ENCODE measurements at places on chromosomes 2 and 18.

- no peak for DNase-seq
Measured at GRCh38 chr2:74262681-74263080, 64.3 kb downstream of the MTHFD2 start.

GRCh38 chr2:238928520-238929241 is 80.8 kb downstream of the TWIST2 start:
- no peak for DNase-seq

- DNase-seq: no peak
Measured at GRCh38 chr2:125330133-125330532, 1305.0 kb downstream of the CNTNAP5 start.

- DNase-seq: no peak
Measured at GRCh38 chr2:18763338-18763737, 174.0 kb upstream of the NT5C1B start.

- DNase-seq: no peak
Measured at GRCh38 chr2:63661076-63661475, 72.3 kb downstream of the MDH1 start.

DNA sequence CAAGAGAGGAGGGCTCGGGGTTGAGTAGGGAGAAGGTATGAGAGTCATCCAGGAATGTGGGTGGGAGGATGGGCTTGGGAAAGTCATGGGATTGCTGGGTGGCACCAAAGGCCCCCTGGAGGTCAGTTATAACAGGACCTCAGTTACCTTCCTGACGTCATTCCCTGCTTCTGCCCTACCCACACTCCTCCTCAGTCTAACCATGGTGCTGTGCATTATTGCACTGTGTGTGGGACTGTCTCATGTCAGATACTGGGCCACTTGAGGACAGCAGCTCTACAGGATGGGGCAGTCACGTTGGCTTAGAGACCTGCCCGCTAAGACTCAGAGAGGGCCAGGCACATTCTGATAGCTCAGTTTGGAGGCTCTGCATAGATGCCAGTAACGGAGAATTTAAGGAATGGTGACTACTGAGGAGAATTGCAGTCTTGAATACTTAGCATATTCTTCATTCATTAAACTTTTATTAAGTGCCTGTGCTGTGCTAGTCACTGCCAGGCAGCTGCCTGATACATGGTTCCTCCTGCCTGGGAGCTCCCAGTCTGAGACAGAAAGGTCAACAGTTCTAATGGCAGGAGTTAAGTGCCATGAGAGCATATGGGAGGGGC is 90.5 kb downstream of the LAMA3 start:
- no peak for DNase-seq

DNA sequence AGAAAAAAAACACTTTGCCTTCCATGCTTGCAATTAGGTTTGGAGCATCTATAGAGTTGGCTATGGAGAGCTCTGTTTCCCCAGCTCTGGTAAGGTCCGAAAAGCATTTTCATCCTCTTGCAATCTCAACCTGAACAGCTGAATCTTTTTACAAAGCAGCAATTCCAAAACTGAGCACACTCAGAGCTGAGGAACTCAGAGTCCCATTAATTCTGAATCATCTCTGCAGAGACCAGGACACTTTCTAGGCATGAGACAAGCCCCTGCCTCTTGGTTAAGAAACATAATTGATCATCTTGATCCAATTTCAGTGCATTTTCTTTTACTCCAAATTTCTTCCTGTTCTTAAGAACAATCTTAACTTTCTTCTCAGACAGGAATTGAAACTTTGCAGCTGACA is 4.2 kb downstream of the CNGA3 start:
- no peak for DNase-seq

GRCh38 chr18:34818064-34818463 is 108.0 kb downstream of the DTNA start:
- DNase-seq: no peak

DNA sequence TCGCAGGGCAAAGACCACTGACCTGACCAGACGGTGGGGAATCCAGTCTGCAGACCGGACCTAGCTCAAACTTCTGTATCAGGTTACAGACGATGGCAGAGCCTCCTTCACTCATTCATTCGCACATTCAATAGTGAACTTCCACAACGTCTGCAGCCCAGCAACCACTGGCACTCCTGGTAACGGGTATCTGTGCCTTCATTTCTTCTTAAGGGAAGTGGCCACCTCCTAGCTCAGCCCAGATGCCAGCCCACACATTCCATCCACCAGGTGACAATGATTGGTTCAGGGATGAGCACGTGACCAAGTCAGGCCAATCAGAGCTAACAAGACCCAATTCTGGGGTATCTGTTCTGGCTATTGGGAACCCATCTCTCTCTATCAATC is 15.9 kb upstream of the ARMC9 start:
- no peak for DNase-seq

DNA sequence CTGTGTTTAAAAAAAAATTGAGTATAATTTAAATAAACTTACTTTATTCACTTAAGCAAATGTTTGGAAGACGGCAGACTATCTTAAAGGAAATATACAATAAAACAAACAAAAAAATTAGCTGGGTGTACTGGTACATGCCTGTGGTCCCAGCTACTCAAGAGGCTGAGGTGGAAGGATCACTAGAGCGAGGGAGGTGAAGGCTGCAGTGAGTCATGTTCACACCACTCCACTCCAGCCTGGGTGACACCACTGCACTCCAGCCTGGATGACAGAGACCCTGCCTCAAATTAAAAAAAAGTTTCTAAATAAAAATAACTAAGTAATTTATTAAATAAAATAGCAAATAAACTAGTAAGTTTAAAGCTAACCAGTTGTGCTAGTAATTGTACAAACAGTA is 7.5 kb downstream of the PUM2 start:
- no peak for DNase-seq

GRCh38 chr2:158761621-158762020 is 33.5 kb upstream of the DAPL1 start:
- DNase-seq: no peak

DNA sequence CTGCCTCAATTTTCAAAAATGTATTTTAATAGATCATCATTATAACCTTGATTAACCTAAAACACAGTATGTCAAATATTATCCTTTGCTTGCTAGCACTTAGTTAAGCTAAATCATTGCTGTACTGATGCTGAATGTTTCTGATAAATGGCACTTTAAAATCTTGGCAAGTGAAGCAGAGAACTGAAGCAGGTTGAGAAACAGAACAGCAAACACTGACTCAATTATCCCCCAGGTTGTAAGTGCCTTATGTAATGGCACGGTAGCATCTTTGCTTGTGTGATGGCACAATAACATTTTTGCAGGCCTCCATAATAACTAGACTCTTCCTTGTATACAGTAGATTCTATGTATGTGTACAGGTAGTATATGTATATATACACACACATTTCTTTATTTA is 33.8 kb downstream of the ARHGAP15 start:
- no peak for DNase-seq

GRCh38 chr2:9846554-9846953 is 3.3 kb downstream of the TAF1B start:
- DNase-seq: no peak

DNA sequence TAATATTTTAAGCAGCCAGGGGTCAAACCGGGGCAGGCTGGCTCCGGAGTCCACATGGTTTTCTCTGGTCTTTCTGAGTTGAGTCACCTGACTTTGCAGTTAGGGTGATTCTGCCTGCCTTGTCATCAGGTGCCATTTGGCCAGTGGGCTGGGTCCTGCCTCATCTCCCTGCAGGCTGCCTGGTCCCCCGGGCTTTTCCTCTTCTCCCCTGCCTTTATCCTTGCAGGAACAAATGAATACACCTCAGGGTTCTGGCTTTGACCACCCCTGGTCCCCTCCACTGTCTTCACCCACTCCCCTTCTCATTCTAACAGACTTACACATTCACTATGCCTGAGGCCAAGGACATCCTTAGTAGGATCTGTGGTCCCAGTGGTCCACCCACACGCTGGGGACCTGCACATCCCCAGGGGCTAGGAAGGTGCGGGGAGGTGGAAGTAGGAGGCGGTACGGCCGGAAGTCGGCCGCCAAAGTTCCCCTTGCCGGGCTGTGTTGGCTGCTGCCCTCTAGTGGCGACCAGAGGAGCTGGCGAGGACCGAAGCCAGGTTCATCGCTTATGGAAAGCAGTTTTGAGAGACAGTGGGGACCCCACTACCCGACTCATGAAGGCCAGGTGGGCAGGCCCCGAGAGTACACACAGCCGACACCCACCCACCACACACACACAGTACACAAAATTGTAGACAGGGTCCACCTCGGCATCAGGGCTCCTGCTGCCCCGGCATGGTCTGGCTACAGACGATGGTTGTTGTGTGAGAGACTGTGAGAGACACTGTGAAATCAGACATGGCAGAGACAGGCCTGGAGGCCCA is 6.3 kb upstream of the TEX261 start:
- peak; percentile 81 for DNase-seq

GRCh38 chr2:225602205-225602604 is 202.7 kb downstream of the NYAP2 start:
- DNase-seq: no peak

DNA sequence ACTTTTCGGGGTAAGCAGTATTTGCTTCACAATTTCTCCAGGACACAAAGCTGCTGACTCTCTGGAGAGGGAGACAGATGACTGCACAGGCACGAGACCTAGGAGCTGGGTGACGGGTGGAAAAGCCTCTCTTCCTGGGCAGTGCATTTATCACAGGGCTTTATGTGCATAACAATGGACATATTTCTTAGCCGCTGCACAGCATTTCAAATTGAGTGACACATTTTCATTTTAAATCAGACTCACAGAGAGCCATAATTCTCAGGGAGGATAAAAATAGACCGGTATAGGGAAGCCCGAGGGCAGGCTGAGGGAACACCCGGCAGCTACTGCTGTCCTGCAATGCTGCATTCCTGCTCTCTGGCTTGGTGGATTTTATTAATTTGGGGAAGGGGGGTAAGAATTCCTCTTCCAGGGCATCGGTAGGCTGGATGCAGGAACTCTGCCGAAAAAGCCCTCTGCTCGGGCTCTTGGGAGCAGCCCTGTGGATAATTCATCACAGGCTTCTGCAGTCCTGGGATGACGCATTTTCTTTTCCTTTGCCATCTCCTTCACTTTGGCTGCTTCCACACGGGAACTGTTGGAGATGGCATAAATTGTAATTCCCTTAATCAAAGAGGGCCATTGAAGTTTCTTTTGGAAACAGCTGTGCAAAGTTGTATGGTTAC is 108.1 kb upstream of the ACAA2 start:
- no peak for DNase-seq

DNA sequence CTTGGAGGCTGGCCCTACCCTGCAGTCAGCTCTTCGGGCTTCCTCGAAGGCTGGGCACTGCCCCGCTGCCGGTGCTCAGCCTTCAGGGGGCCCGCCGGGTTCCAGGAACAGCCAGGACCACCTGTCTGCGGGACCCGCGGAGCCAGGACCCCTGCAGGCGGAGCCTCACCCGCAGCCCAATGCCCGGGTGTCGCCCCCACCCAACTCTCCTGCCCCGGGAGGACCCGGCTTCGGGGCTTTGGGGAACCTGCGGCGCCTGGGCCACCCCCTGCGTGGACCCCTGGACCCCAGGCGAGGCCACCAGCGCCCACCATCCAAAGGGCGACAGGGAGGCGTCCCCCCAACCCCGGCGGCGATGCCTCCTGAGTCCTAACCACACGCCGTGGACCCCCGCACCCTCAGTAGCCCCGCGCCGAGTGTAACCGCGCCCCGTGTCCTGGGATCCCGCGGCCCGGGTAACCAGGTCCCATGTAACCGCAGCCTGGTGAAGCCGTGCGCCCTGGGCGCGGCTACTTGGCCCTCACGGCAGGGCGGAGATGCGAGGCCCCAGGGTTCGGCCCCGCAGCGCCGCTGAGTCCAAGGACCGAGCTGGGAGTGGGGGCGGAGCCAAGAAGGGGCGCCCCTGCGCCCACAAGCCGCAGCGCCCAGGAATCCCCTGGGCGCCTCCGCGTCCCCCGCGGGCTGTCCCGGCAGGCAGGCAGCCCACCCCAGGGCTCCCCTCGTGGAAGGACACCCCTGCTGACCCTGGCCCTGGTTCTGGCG is 11.0 kb upstream of the UBE2F start:
- no peak for DNase-seq

- no peak for DNase-seq
Measured at GRCh38 chr2:188114014-188114413, 177.7 kb upstream of the GULP1 start.

DNA sequence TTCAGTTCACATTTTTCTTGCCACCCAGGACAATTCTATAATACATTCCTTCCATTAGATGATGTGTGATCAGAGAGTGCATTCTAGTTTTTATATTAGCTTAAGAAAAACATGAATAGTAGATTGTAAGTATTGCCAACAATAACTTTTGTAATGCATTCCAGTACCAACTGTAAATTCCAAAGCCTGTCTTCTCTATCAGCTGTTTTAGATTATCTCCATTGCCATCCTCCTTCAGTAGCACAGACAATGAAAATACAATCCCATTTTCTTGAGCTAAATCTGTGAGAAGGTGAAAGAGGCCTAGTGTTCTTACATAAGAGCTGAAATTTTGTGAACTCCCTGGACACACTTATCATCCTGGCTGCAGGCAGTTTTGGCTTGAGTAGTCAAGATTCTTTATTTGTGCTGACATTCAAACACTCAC is 103.9 kb downstream of the CCBE1 start:
- DNase-seq: no peak

GRCh38 chr18:76402026-76402990 is 92.7 kb downstream of the ZNF516 start:
- no peak for DNase-seq

DNA sequence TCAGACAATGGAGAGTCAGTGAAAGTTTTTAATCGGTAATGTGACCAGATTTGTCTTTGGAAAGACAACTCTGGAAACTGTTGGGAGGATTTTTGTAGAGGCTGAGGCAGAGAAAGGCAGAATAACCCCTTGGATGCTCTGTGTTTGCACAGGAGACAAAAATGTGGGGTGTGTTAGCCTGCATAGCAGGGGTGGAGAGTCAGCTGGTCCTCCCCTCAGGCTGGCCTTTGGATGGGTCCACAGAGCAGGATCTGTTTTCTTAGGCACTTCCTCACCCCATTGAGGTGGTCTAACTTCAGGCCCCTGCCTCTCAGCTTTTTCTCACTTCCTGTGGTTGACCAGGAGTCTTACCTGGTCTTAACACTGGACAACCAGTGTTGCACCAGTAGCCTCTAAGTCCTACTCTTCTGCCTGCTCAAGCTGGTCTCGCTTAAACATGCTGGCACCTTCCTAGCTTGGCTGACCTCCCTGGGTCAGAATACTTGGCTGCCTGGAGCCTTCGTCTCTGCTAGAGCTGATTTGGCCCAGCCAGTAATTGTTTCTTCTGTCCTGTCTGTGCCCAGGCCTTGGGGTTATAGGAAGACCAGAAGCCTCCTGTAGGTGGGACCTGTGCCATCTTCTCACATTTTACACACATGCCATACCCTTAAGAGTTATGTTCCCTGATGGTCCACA is 259.8 kb upstream of the RASGRP3 start:
- no peak for DNase-seq

GRCh38 chr2:48651158-48651790 is 33.6 kb downstream of the GTF2A1L start:
- DNase-seq: no peak
